T-helper 1 cell (primary cell): ENCODE measurements at places on chromosomes 1 and 21.

- no peak for DNase-seq
These were observed 23.5 kb upstream of the CR2 start for GRCh38 chr1:207430602-207431001.

- no peak for DNase-seq
These were observed 17.6 kb upstream of the KCNQ4 start for GRCh38 chr1:40766017-40766416.

- no peak for DNase-seq
These were observed 62.6 kb upstream of the FAM20B start for GRCh38 chr1:178962853-178963711.

DNA sequence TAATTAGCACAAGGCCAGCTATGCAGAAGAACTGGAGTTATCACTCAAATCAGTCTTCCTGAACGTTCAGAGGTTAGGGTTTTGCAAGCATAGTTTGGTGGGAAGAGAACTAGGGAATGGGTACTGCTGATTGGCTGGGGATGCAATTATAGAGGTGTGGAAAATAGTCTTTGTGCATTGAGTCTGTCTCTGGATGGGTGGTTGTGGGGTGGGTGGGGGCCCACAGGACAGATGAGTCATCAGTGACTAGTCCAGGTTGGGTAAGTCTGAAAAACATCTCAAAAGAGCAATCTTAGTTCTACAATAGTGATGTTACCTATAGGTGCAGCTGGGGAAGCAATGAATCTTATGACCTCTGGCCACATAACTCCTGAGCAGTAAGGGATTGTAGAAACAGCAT lies 89.7 kb upstream of the HMCN1 start:
- DNase-seq, result no peak

DNA sequence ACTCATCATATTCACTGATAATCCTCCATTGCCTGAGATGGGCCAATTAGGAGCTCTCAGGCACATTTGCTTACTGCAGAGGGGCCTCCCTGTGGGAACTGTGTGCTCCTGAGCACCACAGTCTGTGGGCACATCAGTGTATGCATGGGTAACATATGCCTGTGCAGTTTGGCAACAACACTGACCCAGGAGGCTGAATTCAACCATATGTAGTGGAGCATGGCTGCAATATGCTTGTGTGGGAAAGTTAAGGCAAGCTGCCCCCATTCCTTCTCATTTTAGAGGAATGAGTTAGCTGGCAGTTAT lies 11.8 kb upstream of the FMOD start:
- DNase-seq, result no peak

- no peak for DNase-seq
These were observed 1.8 kb downstream of the ZNF669 start for GRCh38 chr1:247102381-247102780.

- DNase-seq, result no peak
These were observed 245.9 kb downstream of the PRDM2 start for GRCh38 chr1:13945856-13946255.

GRCh38 chr1:221809091-221810029 lies 67.5 kb upstream of the DUSP10 start:
- no peak for DNase-seq

DNA sequence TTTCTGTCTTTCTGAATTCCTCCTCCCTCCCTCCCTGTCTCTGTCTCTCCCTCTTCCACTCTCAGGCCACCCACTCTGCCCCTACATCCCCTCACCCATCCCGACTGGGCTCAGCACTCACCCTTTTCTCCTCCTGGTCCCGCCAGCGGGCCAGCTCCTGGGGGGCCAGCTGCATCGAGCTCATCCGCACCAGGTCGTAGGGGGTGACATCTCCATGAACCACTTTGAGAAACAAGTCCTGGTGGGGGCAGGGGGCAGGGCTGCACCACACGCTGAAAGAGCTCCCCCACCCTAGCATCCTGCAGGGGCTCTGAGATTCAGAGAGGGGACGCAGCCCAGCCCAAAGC lies 17.8 kb downstream of the SPOCD1 start:
- no peak for DNase-seq

GRCh38 chr1:98388441-98388840 lies 273.1 kb upstream of the SNX7 start:
- DNase-seq, result no peak
